ENCODE measurements at places on chromosomes 5 and 9. TPM values are rescaled to one million over a fixed set of nuclear protein-coding genes. Genes with fewer than 3 reads are reported as not detected.

The HAPLN1 gene
- 0.58 TPM for total RNA-seq

The ADGRD2 gene
- total RNA-seq = not detected

The MARCHF3 gene
- total RNA-seq = 48.2 TPM

The LRRC26 gene
- total RNA-seq = 0.43 TPM

The PDE8B gene
- 29.4 TPM for total RNA-seq

The ADAM19 gene
- 22.1 TPM for total RNA-seq

Measured in mucosa of gallbladder (tissue), 1 donor.